ENCODE measurements at places on chromosomes 1 and 21.

DNA sequence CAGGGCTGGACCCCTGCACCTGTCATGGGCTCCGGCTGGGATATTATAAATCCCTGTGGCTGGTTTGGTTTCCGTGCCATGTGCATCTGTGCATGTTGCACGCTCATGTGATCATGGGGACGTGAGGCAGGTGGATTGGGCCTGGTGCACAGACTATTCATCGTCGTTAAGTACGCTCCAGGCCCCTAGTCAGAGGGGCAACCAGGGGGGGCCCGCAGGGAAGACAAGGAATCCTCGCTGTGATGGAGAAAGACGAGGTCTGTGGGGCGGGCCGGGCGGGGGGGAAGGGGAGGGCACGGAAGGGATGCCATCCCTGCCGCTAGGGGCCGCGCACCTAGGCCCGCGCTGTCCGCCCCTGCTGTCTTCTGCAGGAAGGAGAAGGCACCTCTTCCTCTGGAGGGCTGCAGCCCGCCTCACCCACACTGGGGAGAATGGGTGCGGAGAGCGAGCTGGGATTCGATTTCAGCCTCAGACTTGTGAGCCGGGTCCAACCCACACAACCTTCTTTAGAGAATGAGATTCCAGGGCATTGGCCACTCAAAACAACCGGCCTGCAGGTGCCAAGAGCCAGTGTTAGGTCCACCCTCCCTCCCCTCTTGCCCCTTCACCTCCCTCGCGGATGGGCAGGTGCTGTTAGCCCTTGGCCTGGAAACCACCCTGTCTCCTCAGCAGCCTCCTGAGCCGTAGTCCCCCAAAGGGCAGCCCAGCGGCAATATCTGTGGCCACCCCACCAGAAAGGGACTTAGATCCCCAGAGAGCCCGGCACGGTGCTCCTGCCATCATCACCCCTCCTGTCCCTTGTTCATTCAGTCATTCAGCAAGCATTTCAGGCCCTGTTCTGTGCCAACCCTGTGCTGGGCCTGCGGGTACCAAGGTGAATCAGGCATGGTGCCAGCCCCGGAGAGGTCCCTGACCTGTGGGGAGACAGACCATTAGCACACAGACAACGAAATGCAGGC lies 950 bp upstream of the LRP8 start:
- no peak for DNase-seq

GRCh38 chr1:203796236-203796605 lies 798 bp downstream of the ZBED6 start:
- DNase-seq, result peak; percentile 33

GRCh38 chr1:10888291-10888690 lies 91.8 kb upstream of the CASZ1 start:
- no peak for DNase-seq

GRCh38 chr1:226688056-226688748 lies 50.9 kb downstream of the ITPKB start:
- DNase-seq, result no peak

- no peak for DNase-seq
These were observed 4.9 kb downstream of the CDA start for GRCh38 chr1:20593756-20594155.

GRCh38 chr1:38169121-38169520 lies 122.5 kb upstream of the POU3F1 start:
- no peak for DNase-seq

GRCh38 chr1:33599516-33600115 lies 127.2 kb downstream of the ZSCAN20 start:
- no peak for DNase-seq

GRCh38 chr1:115302390-115302961 lies 35.6 kb downstream of the NGF start:
- DNase-seq, result peak; percentile 94

DNA sequence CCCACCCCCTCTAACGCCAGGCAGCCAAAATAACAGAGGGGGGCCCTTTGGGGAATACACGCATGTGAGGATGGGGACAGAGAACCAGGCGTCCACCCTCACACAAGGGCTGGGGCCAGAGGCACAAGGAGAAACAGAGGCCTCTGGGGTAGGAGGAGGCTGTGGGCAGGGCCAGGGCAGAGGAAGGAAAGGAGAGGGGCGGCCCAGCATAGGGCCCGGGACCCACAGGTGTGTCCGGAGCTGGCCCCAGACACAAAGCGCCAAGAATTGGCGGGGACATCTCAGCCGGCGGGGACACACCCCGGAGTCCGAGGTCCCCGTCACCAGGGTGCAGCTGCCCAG lies 6.7 kb downstream of the PLEKHG5 start:
- DNase-seq, result no peak

- no peak for DNase-seq
These were observed 4.7 kb downstream of the SLC35E2B start for GRCh38 chr1:1687846-1688245.

GRCh38 chr1:195501118-195501517 lies 1107.1 kb downstream of the KCNT2 start:
- DNase-seq, result no peak

GRCh38 chr1:96367791-96368190 lies 353.8 kb upstream of the PTBP2 start:
- DNase-seq, result no peak

GRCh38 chr1:22053861-22054770 lies 1.6 kb downstream of the CDC42 start:
- no peak for DNase-seq

GRCh38 chr1:1407636-1408318 lies 684 bp upstream of the MRPL20 start:
- peak; percentile 39 for DNase-seq

DNA sequence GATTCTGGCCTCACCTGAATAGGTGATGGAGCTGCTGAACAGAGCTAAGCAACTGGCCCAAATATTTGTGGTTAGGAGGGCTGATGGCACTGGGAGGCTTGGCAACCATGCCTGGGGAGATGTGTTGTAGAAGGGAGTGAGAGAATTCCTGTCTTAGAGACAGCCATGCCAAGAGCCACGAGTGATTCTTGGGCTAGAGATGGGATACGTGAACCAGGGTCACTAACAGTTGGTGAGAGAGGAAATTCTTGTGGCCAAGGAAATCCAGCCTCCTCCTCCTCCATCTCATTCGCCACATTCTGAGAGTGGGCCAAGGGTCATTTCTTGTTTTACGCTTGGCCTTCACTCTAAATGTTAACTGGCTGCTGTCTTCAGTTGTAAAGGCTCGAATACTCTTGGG lies 46.3 kb downstream of the NGF start:
- no peak for DNase-seq

- DNase-seq, result no peak
These were observed 463.3 kb upstream of the BRINP3 start for GRCh38 chr1:190940951-190941350.

- DNase-seq, result peak; percentile 77
These were observed 524 bp upstream of the TMCO4 start for GRCh38 chr1:19800076-19800804.

DNA sequence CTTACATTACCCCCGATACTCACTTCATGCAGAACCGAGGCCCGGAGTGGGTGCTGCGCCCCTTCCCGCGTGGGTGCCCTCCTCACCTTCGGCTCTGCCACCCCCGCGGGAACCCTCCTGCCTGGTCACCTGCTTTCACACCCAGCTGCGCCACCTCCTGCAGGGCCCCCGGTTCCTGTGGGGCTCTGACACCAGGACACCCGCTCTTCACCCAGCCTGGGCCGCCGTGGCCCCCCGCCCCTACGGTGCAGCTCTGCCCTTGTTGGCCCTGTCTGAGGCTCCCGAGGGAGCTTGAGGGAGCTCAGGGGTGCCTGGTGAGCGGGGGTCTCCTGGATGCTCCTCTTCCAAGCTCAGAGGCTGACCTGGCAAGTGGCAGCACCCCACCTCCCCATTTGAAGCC lies 19.0 kb downstream of the RRP1 start:
- no peak for DNase-seq

DNA sequence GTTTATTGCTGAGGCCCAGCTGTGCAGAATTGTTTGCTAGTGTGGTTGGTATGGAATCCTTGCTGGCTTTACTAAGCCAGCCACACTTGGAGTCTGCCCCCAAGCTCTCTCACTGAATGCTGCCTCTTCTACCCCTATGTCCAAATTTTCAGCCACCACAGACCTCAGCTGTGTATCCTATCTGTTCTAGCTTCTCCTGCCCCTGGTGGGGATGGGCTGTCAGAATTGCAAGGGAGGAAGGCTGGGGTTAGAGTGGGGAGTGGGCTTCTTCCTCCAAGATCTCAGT lies 4.4 kb downstream of the NHLH1 start:
- no peak for DNase-seq

DNA sequence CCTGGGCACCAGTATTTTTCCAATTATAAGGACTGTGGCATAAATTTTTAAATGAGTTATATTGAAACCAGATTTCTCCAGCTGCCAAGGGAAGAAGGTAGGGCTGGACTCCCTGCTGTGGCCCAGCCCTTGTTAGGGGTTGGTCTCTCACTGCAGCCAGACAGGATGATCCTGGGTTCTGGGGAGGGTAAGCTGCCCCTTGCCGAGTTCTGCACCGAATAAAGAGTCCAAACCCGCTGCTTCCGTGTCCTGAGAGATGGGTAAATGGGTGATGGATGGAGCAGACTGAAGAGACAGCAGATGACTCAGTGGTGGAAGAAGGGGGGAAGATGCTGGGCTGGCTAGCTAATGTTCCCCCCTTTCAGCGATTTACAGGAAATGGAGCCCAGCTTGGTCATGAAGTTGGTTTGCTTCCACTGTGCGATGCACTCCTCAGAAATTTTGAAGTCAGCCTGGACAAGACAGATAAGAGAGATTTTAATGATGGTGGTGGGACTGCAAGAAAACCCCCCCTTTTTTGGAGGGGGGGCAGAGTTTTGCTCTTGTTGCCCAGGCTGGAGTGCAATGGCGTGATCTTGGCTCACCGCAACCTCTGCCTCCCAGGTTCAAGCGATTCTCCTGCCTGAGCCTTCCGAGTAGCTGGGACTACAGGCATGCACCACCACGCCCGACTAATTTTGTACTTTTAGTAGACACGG lies 41.4 kb downstream of the YARS1 start:
- DNase-seq, result peak; percentile 82

GRCh38 chr21:36596174-36596573 lies 102.7 kb upstream of the SIM2 start:
- DNase-seq, result no peak

GRCh38 chr1:170273291-170274130 lies 127.8 kb downstream of the NTMT2 start:
- DNase-seq, result peak; percentile 81

GRCh38 chr1:207172885-207173284 lies 68.9 kb downstream of the C4BPA start:
- no peak for DNase-seq

- DNase-seq, result no peak
These were observed 678 bp downstream of the MCM3AP start for GRCh38 chr21:46284733-46285132.

DNA sequence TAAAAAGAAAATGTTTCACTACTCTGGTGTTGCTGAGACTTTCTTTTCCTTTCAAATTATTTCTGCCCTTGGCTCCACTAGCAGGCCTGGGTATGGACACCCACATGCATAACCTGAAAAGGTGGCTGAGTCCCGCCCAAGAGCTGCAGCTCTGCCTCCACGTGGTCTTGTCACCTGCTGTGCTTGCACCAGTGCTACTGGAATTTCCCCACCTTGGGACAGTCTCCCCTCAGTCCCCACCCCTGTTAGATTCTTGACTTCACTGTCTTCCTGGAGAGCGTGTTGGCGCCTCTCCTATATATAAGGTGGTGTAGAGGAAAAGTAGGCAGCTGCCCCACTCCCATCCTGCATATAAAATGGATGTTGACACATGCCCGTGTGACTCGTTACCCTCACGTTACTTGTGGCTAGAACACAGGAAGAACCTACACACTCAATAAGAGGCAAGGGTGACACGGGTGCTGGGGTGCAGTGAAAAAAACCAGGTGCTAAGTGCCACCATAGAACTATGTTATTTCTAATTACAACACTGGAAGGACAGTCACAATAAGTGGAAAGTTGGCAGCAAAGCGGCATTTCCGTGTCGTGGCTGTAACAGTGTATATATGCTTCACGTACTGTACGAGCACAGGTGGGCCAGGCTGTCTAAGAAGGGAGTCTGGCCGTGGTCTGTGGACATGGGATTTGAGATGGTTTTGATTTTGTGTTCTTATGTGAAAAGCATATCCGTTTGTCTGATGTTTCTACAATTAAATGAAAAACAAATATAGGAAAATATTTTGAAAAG lies 61.0 kb downstream of the POFUT2 start:
- peak; percentile 37 for DNase-seq

GRCh38 chr1:41498804-41499203 lies 14.3 kb upstream of the EDN2 start:
- DNase-seq, result no peak

- DNase-seq, result peak; percentile 56
These were observed 1.3 kb downstream of the TMEM167B start for GRCh38 chr1:109091839-109092193.

- no peak for DNase-seq
These were observed 42.7 kb downstream of the MORN1 start for GRCh38 chr1:2348346-2349325.

DNA sequence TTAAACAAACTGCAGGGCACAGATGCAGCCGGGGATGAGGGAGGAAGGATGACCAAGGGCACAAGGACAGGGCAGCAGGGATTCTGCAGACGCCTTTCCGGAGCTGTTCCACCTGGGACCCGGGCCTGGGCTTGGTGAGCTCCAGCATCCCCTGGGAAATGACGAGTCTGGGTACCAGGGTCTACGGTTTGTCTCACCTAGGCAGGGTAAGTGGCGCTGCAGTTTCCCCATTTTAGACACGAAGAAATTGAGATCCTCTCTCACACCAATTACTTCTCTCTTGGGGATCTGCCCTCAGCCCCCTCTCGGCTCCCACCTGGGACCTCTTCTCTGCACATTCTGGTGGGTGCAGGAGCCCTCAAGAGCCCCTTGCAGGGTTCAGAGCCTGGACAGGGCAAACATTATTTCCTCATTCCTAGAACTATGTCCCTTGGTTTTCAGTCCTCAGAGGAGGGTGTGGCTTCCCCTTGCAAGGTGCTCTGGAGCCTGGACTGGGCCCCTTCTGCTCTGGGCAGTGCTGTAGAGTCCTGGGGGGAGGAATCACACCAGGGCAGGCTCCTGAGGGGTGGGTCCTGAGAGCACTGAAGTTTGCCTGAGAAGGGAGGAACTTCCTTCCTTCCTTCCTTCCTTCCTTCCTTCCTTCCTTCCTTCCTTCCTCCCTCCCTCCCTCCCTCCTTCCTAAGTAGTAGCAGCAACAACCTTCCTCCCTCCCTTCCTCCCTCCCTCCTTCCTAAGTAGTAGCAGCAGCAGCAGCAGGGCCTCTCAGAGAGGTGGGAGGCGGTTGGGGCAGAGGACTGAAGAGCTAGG lies 16.0 kb downstream of the RAP1GAP start:
- no peak for DNase-seq

- peak; percentile 53 for DNase-seq
These were observed 165.6 kb downstream of the DUSP10 start for GRCh38 chr1:221576268-221576667.

DNA sequence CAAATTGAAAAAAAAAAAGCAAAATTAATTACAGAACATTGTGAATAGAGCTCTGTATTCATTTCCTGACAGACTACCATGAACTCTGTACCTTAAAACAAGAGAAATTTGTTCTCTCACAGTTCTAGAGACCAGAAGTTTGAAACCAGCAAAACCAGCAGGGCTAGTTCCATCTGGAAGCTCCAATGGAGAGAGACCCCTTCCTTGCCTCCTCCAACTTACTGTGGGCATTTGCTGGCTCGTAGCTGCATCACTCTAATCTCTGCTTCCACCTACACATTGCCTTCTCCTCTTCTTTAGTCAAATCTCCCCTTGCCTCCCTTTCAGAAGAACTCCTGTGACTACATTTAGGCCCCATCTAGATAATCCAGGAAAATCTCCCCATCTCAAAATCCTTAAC lies 56.5 kb downstream of the SYDE2 start:
- DNase-seq, result no peak

- no peak for DNase-seq
These were observed 43.3 kb downstream of the BACE2 start for GRCh38 chr21:41211060-41211805.

GRCh38 chr1:162404550-162405160 lies 7.3 kb downstream of the SH2D1B start:
- DNase-seq, result peak; percentile 90

All from fibroblast of mammary gland (primary cell).